Smooth muscle cell of the pulmonary artery (primary cell): ENCODE measurements at places on chromosomes 6 and 20. TPM values are rescaled to one million over a fixed set of nuclear protein-coding genes. Genes with fewer than 3 reads are reported as not detected.

Gene WFDC12
- not detected in 2 replicates for total RNA-seq

Gene SNAP91
- 0.20 TPM in 1 of 2 replicates, not detected in the other for total RNA-seq

Gene SPATA25
- 0.65 and 2.0 TPM in 2 replicates for total RNA-seq

Gene STMND1
- not detected in 2 replicates for total RNA-seq

Gene DEFB132
- total RNA-seq, result not detected in 2 replicates

Gene GJA10
- not detected in 2 replicates for total RNA-seq

Gene PBOV1
- total RNA-seq, result not detected in 2 replicates

Gene FOXC1
- total RNA-seq, result 8.2 and 19.5 TPM in 2 replicates

Gene UBR2
- total RNA-seq, result 27.7 and 34.8 TPM in 2 replicates
